ENCODE measurements at places on chromosomes 4 and X. TPM values are rescaled to one million over a fixed set of nuclear protein-coding genes. Genes with fewer than 3 reads are reported as not detected.
A peak's percentile ranks its signal among the peaks of the same experiment; 100 is the strongest.

DNA sequence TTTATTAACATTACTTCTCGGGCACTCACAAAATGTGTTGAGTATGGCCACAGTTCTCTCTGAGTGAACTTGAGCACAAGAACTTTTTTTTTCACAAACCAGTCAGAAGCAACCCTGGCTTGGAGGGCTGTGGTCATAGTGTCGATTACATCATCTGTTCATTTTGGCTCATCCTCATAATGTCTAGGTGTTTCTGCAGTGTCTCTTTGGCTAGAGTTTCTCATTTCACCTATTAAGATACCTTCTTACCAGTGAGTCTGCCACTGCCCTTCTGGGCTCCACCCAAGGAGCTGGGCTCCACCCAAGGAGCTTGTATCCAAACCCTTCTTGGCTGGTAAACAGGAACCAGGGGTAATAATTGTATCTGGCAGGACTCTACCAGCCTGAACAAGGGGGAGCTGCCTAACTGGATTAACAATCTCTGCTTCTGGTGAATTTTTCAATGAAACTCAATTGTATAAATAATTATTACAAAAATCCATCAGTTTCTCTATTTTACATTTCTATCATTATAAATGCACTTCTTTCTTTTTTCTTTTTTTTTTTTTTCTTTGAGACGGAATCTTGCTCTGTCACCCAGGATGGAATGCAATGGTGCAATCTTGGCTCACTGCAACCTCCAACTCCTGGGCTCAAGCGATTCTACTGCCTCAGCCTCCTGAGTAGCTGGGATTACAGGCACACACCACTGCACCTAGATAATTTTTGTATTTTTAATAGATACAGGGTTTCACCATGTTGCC is 667.7 kb upstream of the SLIT2 start:
- H3K4me1 ChIP-seq, result no peaks in the 10 kb centered on the region
- H3K4me3 ChIP-seq, result no peak overlapping the region
- no peak overlapping the region for H3K27ac ChIP-seq
- no peak for DNase-seq

Gene IL15
- total RNA-seq, result 4.6 TPM

Gene NAP1L3
- not detected for total RNA-seq

Gene ZNF732
- not detected for total RNA-seq

Gene MAGEA2B
- not detected for total RNA-seq

- H3K36me3 ChIP-seq, result no peaks in the 10 kb centered on the region
- no peak overlapping the region for H3K4me3 ChIP-seq
- no peak for DNase-seq
- no peak overlapping the region for H3K27ac ChIP-seq
Observed at GRCh38 chr4:83387012-83387411, 52.4 kb upstream of the HPSE start.

GRCh38 chr4:144342949-144343760 is 202.6 kb upstream of the GYPA start:
- H3K4me3 ChIP-seq, result no peak overlapping the region
- no peak overlapping the region for H3K27ac ChIP-seq
- H3K4me1 ChIP-seq, result peaks cover 13% of the 10 kb centered on the region
- DNase-seq, result no peak
- H3K36me3 ChIP-seq, result no peaks in the 10 kb centered on the region
- no peaks in the 10 kb centered on the region for H3K27me3 ChIP-seq

Gene VEGFC
- total RNA-seq, result 1.5 TPM

DNA sequence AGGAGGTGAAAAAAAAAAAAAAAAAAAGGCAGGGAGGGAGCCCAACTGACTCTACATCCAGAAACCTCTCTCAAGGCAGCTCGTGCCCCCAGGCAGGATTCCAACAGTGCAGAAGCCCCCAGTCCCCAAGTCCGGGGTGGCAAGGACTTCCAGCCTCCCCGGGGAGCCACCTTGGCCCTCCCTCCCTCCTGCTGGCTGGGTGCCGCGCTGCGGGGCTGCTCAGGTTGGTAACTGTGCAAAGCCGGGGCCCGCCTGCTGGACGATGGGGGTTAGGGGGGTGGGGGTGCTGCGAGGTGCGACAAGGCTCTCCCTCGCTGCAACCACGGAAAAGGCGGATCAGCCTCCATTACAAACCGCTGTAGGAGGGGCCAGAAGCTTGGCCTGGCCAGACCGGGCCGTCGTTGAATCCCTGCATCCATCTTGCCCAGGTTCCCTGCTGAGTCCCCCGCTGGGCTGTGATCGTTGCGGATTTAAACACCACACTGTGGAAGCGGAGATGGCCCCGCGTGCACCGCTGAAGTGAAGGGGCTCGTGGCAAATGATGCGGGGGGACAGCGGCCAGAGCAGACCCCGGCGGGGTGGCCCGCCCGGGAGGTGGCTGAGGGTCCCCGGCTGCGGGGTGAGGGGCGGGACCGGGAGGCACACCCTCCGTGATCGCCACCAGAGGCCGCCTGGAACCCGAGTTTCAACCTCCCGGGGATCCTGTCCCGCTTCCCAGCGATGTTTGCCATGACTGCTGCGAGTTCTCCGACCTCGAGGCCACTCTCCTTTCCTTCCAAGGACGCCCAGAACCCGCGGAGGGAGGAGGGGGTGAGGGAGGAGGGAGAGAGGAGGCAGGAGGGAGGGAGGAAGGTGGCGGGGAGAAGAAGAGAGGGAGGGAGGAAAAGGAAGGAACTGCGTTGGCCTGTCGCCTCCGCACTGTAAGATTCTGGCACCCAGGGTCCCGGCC is 58.0 kb upstream of the DDX3X start:
- peak; percentile 78 for DNase-seq
- H3K27ac ChIP-seq, result peak overlapping the region; percentile 42
- H3K4me3 ChIP-seq, result peak overlapping the region; percentile 74
- H3K27me3 ChIP-seq, result no peaks in the 10 kb centered on the region
- H3K4me1 ChIP-seq, result no peaks in the 10 kb centered on the region

- no peaks in the 10 kb centered on the region for H3K36me3 ChIP-seq
- DNase-seq, result no peak
- H3K4me3 ChIP-seq, result no peak overlapping the region
- H3K27ac ChIP-seq, result no peak overlapping the region
- no peaks in the 10 kb centered on the region for H3K4me1 ChIP-seq
- no peaks in the 10 kb centered on the region for H3K27me3 ChIP-seq
Observed at GRCh38 chr4:177285953-177286352, 23.7 kb upstream of the NEIL3 start.

GRCh38 chrX:134931550-134931949 is 59.2 kb upstream of the SMIM10 start:
- no peaks in the 10 kb centered on the region for H3K4me1 ChIP-seq
- no peak for DNase-seq
- no peaks in the 10 kb centered on the region for H3K36me3 ChIP-seq
- no peak overlapping the region for H3K4me3 ChIP-seq
- H3K27ac ChIP-seq, result no peak overlapping the region
- no peaks in the 10 kb centered on the region for H3K27me3 ChIP-seq

DNA sequence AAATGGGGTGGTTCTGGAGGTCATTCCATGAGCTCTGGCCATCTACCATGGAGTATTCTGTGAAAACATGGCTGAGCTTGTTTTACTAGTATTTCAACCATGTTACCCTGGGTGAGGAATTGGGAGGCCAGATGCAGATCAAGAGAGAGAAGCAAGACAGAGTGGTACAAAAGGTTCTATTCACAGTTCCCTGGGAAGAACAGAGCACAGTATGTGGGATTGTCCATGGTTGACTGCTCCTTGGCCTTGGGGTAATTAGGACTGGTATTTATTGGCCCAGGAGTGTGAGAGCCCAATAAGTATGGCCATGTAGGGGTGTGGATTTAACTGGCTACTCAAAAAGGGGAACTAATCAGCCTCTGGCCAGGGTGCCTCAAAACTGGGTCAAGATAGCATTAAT is 239.7 kb upstream of the GATB start:
- H3K36me3 ChIP-seq, result no peaks in the 10 kb centered on the region
- no peaks in the 10 kb centered on the region for H3K4me1 ChIP-seq
- peaks cover 39% of the 10 kb centered on the region for H3K27me3 ChIP-seq
- no peak overlapping the region for H3K27ac ChIP-seq
- DNase-seq, result no peak
- H3K4me3 ChIP-seq, result no peak overlapping the region

DNA sequence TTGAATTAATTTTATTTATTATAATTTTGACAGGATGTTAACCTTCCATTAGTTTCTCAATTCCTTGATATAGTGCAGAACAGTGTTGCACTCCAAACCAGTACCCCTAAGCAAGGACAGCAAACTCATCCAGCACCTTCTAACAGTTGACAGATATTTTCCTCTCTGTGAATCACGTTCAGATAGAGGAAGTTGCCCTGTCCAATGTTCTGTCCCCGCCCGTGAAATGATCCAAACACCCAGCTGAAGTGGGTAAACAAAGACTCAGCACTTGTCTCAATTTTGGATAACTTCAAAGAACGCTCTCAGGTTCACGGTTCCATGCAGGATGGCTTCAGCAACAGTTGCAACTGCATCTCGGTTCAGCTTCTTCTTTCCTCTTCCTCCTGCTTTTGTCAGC is 1240.0 kb upstream of the ADGRL3 start:
- H3K4me3 ChIP-seq, result no peak overlapping the region
- DNase-seq, result no peak
- no peaks in the 10 kb centered on the region for H3K4me1 ChIP-seq
- H3K27me3 ChIP-seq, result no peaks in the 10 kb centered on the region
- no peak overlapping the region for H3K27ac ChIP-seq
- no peaks in the 10 kb centered on the region for H3K36me3 ChIP-seq

Gene CORIN
- not detected for total RNA-seq

Gene KCNE5
- 0.71 TPM for total RNA-seq

Gene JAKMIP1
- not detected for total RNA-seq

Gene FRMPD4
- total RNA-seq, result not detected

Gene EXOC1L
- total RNA-seq, result not detected

DNA sequence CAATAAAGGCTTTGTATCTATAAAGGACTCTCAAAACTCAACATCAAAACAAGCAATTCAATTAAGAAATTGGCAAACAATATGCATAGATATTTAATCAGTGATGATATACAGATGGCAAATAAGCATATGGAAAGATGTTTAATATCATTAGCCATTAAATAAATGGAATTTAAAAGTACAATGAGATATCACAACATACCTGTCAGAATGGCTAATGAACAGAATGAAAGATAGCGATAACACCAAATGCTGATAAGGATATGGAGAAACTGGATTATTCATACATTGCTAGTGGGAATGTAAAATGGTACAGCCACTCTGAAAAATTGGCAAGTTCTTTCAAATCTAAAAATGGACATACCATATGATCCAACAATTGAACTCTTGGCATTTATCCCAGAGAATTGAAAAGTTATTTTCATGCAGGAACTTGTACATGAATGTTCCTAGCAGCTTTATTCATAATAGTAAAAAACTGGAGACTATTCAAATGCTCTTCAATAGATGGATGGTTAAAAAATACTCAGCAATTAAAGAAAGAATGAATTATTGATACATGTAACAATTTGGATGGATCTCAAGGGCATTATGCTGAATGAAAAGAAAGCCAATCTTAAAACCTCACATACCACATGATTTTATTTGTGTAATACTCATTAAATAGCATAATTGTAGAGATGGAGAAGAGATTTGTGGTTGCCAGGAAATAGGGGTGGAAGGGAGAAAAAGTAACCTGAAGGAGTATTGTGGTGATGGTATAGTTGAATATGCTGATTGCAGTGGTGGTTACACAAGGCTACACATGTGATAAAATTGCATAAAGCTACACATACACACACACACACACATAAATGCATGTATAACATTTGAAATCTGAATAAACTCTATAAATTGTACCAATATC is 45.9 kb upstream of the ALG13 start:
- no peak overlapping the region for H3K27ac ChIP-seq
- no peaks in the 10 kb centered on the region for H3K27me3 ChIP-seq
- no peaks in the 10 kb centered on the region for H3K4me1 ChIP-seq
- no peak overlapping the region for H3K4me3 ChIP-seq

DNA sequence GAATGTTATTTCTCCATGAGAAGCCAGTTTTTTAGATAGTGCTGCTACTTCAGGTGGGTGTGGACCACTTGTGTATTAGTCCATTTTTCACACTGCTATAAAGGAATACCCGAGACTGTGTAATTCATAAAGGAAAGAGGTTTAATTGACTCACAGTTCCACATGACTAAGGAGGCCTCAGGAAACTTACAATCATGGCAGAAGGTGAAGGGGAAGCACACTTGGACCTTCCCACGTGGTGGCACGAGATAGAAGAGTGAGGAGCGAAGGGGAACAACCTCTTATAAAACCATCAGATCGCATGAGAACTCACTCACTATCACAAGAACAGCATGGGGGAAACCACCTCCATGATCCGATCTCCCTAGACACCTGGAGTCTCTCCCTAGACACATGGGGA is 3.4 kb upstream of the PPID start:
- H3K4me3 ChIP-seq, result no peak overlapping the region
- H3K27me3 ChIP-seq, result no peaks in the 10 kb centered on the region
- H3K4me1 ChIP-seq, result peaks cover 3% of the 10 kb centered on the region
- peaks cover 18% of the 10 kb centered on the region for H3K36me3 ChIP-seq
- no peak overlapping the region for H3K27ac ChIP-seq

Gene HAND2
- 0.45 TPM for total RNA-seq

Gene ASMT
- not detected for total RNA-seq

DNA sequence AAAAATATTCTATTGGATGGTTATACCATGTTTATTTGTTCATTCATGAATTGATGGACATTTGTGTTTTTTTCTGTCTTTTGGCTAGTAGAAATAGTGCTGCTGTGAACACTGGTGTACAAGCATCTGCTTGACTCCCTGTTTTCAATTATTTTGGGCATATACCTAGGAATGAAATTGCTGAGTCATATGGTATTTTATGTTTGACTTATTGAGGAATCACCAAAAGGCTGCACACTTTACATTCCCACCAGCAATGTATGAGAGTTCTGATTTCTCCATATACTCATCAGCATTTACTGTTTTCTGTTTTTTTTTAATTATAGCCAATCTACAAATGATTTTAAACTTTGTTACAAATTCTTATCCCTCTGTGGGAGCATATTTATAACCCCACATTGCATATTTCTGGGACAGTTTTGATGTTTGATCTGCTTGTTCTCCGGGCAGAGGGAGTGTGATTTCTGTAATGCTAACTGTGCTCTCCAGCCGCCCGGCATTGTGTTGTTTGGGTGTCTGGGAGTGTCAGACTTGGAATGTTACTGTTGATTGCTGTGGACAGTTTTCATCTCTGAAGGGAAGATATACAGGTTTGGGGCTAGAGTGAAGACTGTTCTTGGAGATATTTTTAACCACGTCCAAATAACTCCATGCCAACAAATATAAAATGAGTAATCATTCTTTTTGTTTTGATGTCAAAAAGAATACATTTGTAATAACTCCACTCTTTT is 60.5 kb upstream of the PGRMC2 start:
- H3K4me1 ChIP-seq, result peaks cover 10% of the 10 kb centered on the region
- H3K27ac ChIP-seq, result no peak overlapping the region
- no peaks in the 10 kb centered on the region for H3K36me3 ChIP-seq

Gene FAM241A
- total RNA-seq, result 1.4 TPM

Gene ABCG2
- 0.44 TPM for total RNA-seq

DNA sequence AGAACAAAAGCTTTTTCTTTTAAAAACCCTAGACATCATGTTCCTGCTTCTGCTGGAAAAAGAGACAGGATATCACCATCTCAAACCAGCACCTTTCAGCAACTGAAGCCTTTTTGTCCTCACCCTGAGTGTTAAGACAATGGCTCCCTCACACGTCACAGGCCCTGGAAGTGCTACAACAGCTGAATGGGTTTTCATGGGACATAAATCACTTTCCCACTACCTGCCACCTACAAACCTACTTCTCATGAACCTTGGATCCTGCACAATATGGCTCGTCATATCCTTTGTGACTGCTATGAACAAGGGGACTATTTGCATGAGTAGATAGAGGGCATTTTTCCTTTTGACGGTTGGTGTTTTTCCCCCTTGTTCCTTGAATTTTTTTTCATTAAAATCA is 93.6 kb downstream of the TSPAN5 start:
- no peak for DNase-seq
- H3K27ac ChIP-seq, result no peak overlapping the region
- no peaks in the 10 kb centered on the region for H3K4me1 ChIP-seq
- no peaks in the 10 kb centered on the region for H3K36me3 ChIP-seq

Data from Calu3 (cell line).